NCI-H1105 treated with DMSO at 0.1 percent for 48 hours (cell line): ENCODE measurements at places on chromosomes 5 and 9.

- DNase-seq, result peak; percentile 91
These were observed 2.5 kb upstream of the ZNF608 start for GRCh38 chr5:124748687-124749594.

- no peak for DNase-seq
These were observed 44.1 kb downstream of the SUSD1 start for GRCh38 chr9:112130997-112131396.

GRCh38 chr5:149366169-149366729 is 8.4 kb downstream of the PCYOX1L start:
- no peak for DNase-seq

- no peak for DNase-seq
These were observed 2.1 kb upstream of the PRDM12 start for GRCh38 chr9:130662099-130662969.

GRCh38 chr5:167294882-167295680 is 996.4 kb upstream of the WWC1 start:
- no peak for DNase-seq

DNA sequence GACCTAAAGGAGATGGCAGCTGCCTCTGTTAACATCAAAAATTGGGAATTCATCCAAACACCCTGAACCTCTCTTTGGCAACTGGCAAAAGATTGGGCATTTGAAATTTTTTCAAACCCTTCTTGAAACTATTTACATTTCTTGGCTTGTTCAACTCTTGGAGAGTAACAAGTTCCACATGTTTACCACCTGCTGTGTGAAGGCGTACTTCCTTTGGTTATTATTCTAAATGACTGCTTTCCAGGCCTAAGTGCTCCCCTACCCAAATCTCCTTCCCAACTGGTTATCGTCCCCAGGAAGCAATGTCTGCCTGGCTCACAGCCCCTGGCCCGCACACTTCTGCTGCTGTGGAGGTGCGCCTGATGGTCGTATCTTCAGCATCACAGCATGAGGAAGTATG is 422.7 kb downstream of the DMAC1 start:
- peak; percentile 36 for DNase-seq

- DNase-seq, result peak; percentile 57
These were observed 836.7 kb upstream of the CDH10 start for GRCh38 chr5:25481463-25481862.

GRCh38 chr5:14590949-14591348 is 9.4 kb downstream of the OTULINL start:
- no peak for DNase-seq

GRCh38 chr9:121985792-121986494 is 107.2 kb downstream of the TTLL11 start:
- no peak for DNase-seq

- no peak for DNase-seq
These were observed 75.1 kb upstream of the FER start for GRCh38 chr5:108672639-108673038.

- no peak for DNase-seq
These were observed 268.6 kb downstream of the PSAT1 start for GRCh38 chr9:78565481-78565880.

DNA sequence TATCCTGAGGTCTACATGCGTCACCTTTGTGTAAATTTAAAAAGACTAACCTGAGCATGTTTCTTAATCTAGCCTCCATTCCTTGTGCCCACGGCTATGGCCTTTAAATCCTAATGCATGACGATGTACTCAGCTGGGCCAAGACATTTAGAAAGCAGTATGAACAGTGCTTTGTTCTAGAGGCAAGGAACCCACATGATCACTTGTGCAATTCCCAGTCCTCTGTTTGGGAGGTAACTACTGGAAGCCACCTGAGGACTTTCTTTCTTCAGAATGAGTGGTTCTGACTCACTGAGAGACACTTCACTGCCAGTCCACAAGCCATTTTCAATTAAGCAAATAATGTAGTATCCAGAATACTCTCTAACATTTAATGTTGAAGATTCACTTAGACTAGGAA is 181.3 kb downstream of the RAB3C start:
- DNase-seq, result no peak

- no peak for DNase-seq
These were observed 22.4 kb downstream of the GLRA1 start for GRCh38 chr5:151902215-151902614.

DNA sequence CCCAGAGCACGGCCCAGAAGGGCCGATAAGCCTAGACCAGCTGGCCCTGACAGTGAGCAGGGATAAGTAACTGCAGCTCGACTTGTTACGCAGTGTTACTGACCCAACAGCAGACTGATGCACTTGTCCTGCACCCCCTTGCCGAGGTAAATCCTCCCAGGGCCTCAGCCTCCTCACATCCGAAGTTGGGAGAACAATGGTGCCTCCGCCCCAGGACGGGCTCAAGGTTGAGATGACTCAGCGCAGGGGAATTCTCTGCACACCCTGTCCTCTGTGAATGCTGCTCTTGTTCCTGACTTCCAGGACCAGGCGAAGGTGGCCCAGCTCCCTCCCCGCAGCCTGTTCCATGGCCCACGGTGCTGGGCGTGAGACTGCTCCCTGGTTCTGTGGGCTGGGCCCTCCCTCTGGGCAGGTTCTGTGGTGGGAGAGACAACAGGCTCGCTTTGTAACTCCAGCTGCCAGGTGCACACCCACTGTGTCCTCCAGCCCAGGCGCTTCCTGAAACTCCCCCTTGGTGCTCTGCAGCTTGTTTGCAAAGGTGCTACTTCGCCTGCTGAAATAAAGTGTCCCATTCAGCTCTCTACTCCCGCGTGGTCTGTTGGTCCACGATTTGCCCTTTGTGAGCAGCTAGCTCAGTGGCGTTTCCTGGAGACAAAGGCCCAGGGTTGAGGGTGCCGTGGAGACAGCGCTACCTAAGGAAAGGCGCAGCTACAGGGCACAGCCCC is 40.1 kb upstream of the SLC6A19 start:
- no peak for DNase-seq

- DNase-seq, result no peak
These were observed 7.5 kb upstream of the RMND5B start for GRCh38 chr5:178123094-178123965.

GRCh38 chr9:132348676-132349075 is 6.1 kb downstream of the SETX start:
- DNase-seq, result no peak

DNA sequence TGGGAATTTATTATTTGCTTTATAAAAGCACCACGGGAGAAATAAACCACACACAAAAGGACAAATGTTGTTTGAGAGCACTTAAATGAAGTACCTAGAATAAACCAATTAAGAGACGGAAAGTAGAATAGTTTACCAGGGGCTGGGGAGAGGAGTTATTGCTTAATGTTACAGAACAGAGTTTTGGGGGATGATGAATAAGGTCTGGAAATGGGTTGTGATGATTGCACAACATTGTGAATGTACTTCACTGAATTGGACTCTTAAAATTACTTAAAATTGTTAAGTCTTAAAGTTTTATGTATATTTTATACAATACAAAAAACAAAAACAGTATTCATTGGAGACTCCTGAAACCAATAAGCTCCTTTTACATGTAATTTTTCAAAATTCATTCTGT is 1.5 kb downstream of the ZBTB43 start:
- DNase-seq, result no peak
